ENCODE measurements at places on chromosomes 2 and 18. TPM values are rescaled to one million over a fixed set of nuclear protein-coding genes. Genes with fewer than 3 reads are reported as not detected.
A peak's percentile ranks its signal among the peaks of the same experiment; 100 is the strongest.

DNA sequence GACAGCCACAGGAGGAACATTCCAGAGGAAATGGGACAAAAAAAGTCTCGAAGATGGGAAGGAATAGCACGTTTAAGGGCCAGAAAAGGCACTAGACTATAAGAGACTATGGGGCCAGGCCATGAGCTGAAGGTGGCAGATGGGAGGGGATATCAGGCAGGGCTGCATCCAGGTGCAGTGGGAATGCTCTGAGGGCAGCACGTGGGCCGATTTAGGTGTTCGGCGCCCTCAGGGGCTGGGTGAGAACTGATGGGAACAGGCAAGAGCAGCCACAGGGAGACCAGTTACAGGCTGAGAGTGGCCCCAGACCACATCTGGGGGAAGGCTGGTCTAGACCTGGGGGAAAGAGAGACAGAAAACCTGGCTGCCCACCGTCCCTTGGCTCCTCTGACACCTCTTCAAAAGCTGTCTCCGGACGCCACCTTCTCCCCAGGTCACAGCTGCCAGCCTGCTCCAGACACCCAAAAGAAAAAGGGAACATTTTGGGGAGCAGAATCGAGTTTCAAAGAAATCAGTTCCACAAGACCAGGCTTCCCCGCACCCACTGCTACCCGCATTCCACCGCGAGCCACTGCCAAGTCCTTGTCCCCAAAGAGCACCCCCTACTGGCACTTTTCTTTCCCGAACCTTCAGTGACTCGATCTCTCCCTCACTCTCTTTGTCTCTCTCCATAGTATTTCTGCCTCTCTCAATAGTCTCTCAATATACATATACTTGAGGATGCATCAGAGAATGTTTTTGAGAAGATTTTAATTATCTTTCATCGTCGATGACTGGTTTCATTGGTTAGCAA lies 190.1 kb upstream of the AGAP1 start:
- no peak for DNase-seq

The SNORC gene
- 2.1 TPM for total RNA-seq

DNA sequence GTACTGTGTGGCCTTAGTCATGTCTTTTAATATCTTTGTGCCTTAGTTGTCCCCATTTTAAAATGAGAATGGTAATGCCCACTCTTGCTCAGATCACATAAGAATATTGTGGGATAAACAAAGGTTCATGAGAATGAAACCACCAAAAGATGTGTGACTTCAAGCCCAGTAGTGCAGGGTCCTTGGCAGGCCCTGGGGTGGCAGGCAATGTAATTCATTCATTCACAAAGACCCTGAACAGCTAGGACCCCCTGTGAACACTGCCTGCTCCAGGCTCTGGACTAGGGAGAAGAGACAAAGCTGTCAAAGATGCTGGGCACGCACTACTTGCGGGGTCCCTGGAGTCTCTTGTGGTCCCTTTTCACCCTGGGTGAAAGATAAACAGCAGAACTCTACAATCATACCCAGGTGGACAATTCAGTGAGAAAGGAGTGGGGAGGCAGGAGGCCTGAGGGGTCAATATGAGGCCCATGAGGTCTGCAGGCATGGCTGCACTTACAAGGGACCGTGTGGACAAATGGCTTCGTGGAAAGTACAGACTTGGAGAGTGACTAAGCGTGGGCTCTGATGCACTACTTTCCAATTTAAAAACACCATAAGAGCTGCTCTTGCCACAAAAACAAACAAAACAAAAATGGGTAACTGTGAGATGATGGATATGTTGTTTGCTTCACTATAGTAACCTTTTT lies 136.1 kb downstream of the SMAD7 start:
- DNase-seq, result peak; percentile 24

DNA sequence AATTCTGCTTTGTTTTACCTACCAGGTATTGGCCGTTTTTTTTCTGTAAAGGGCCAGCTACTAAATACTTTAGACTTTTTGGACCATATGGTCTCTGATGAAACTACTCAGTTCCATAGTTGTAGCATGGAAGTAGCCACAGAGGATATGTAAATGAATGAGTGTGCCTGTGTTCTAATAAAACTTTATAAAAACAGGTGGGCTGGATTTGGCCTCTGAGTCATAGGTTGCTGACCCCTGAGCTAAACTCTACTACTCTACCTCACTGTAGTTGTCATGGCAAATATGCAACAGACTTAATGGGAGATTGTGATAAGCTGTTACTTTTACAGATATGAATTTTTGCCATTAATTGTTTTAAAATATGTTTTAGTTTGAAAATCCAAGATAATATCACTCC lies 19.7 kb downstream of the CLIP4 start:
- no peak for DNase-seq

- DNase-seq, result no peak
These were observed 56.1 kb downstream of the BABAM2 start for GRCh38 chr2:27946530-27947060.

The CDH19 gene
- total RNA-seq, result not detected

The TBR1 gene
- not detected for total RNA-seq

The MEIS1 gene
- not detected for total RNA-seq

GRCh38 chr18:49988733-49989132 lies 175.4 kb upstream of the ACAA2 start:
- DNase-seq, result no peak

DNA sequence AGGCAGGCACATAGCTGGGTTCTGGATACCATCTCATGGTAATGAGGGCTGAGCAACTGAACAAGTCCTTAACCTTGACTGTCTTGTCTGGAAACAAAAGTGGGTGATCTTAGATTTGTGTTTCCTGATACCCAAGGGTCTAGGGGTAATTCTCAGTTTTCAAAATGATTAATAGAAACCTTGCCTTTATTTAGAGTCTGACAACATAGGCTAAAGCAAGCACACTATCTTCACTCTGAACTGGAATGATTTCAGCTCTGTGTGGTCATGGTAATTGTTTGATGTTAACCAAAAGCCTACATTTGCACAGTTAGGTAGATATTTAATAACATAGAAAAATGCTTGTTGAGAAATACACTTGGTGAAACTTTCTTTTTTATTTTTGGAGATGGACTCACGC lies 6.8 kb upstream of the LAMA3 start:
- no peak for DNase-seq

GRCh38 chr2:113209011-113209645 lies 35.4 kb downstream of the PSD4 start:
- DNase-seq, result no peak

DNA sequence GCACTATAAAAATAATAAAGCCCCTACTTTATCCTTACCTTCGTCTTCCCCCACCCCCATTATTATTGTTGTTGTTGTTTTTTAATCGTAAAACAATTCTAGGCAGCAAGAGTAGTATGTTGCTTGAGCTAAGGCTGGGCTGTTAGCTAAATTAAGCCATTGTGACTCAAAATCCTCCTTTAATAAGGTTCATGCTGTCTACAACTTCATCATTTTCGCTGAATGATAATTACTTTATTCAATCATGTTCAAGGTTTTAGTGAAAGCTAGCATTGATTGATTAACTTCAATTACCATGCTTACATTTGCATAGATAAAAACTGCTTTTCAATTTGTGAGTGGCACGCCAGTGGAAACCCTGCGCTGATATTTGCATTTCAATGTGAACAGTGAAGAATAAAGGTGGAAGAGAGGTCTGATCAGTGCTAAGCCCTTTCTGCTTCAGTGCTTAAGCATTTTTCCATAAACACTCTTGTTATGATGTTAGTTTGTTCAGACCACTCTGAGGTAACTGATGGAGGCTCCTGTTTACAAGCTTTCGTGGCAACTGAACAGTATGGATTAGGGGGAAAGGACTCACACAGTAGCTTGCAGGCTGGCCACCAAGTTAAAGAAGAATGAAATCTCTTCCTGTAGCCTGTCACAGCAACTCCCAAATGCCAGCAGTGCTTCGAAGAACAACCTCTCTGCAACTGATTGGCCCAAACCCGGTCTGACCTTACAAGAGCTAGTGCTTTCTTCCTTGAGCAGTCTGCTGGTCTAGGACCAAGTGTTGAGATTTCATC lies 156.8 kb downstream of the GPD2 start:
- DNase-seq, result no peak

The CCDC85A gene
- not detected for total RNA-seq

GRCh38 chr2:241639385-241639784 lies 1.9 kb downstream of the ATG4B start:
- no peak for DNase-seq

All from activated naive CD8-positive, alpha-beta T cell treated with anti-CD3 and anti-CD28 coated beads, Interleukin-2, amount 10 ng/mL, durations not matched to agents 7 days and 5 days (primary cell).